H9 (cell line): ENCODE measurements at places on chromosomes 12 and 14. TPM values are rescaled to one million over a fixed set of nuclear protein-coding genes. Genes with fewer than 3 reads are reported as not detected.
A peak's percentile ranks its signal among the peaks of the same experiment; 100 is the strongest.

DNA sequence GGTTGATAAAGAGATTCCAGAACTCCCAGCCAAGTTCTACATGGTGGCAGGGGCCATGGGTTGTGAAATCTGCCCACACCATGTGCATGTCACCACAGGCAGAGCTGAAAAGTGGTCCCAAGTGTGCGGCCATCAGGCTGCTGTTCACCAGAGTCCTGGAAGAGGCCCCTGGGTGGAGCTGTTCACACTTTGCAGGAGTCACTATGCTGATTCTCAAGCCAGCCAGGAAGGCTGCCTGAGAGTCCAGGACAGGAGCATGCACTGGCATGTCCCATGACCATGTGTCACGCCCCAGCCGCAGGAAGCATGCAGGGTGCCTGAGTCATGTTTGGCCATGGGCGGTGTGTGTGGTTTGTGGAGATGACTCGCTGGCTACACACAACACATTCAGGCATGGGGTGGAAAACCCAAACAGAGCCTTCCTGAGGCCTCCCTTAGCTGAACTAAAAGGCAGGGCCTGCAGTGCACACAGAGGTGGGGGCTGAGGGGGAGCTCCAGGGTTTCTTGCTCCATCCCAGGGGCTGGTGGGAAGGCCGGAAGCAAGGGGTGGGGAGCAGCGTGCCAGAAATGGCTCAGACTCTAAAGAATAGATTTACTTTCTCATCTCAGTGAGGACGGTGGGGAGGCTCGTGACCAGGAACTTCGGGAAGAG, 19.4 kb downstream of the ABCB9 start:
- no peak for DNase-seq
- H3K27me3 ChIP-seq: no peaks in the 10 kb centered on the region
- H3K4me1 ChIP-seq: no peaks in the 10 kb centered on the region
- H3K4me3 ChIP-seq: no peak overlapping the region

DNA sequence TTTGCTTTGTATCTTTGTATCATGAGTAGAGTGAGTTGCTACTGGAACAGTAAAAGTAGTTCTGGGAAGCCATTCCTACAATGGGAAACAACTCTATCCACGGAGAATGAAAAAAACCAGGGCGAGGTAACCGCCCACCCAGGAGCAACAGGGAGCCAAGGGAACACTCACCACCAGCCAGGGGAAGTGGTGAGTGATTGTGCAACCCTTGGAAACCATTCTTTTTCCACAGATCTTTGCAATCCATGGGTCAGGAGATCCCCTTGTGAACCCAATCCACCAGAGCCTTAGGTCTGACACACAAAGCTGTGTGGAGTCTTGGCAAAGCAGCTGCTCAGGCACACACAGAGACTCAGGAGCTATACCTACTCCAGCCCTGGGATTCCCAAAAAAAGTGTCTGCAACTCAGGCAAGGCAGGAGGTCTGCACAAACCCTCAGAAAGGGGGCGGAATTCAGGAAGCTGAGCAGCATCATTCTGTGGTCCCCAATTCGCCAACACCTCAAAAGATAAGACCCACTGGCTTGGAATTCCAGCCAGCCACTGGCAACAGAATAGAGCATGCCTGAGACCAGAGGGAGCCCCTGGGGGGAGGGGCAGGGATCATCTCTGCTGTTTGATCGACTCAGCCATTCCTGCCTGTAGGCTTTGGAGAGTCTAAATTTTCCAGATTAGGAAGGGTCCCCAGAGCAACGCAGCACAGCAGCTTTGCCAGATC, 52.1 kb upstream of the PPFIA2 start:
- peaks cover 3% of the 10 kb centered on the region; the same call in 1 of the 2 replicates for H3K4me1 ChIP-seq
- no peaks in the 10 kb centered on the region; the same call in 1 of the 2 replicates for H3K27me3 ChIP-seq

GRCh38 chr12:58567189-58567588, 353.1 kb downstream of the LRIG3 start:
- no peak overlapping the region for H3K4me3 ChIP-seq
- no peaks in the 10 kb centered on the region for H3K36me3 ChIP-seq
- no peak for DNase-seq
- no peaks in the 10 kb centered on the region for H3K27me3 ChIP-seq
- H3K27ac ChIP-seq: no peak overlapping the region

DNA sequence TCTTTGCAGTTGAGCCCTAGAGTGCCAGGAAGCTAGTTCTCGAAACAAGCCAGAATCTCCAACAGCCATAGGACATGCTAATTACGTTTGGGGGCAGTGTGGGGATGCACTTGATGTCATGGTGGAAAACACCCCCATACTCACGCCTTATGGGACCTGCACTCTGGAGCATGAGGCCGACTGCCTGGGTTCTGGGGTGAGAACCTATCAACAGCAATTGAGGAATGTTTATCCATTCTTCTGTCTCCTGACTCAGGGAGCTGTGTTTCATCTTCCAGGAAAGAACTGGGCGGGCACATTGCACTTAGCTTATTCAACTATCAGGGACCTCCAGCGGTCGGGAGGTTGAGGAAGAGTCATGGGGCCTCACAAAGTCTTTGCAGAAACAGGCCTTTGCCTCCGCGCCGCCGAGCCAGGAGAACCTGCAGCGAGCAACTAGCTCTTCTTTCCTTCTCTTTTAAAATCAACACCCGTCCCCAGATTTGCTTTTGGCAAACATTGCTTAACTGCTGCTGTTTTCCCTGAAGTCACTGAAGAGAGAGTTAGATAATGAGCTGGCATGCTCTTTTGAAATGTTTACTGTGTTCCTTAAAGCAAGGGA, 226.1 kb upstream of the DIO3 start:
- H3K4me1 ChIP-seq: no peaks in the 10 kb centered on the region
- H3K4me3 ChIP-seq: no peak overlapping the region
- no peak for DNase-seq
- H3K27ac ChIP-seq: no peak overlapping the region
- no peaks in the 10 kb centered on the region for H3K27me3 ChIP-seq

DNA sequence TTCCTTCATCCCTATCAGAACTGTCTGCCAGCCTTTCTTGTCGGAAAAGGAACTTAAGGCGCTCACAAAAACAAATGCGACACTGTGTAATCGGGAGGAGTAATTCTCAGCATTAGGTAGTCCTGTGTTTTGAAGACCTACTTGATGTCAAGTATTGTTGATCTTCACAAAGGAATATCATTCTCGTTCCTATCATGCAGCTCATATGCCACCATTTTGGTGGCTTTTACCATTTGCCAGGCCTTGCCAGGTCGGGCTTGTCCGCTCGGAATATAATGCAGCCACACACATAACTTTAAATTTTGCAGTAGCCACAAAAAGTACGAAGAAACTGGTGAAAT, 903 bp upstream of the PPP4R3A start:
- peaks cover 28% of the 10 kb centered on the region for H3K36me3 ChIP-seq
- H3K4me1 ChIP-seq: no peaks in the 10 kb centered on the region
- no peak for DNase-seq

DNA sequence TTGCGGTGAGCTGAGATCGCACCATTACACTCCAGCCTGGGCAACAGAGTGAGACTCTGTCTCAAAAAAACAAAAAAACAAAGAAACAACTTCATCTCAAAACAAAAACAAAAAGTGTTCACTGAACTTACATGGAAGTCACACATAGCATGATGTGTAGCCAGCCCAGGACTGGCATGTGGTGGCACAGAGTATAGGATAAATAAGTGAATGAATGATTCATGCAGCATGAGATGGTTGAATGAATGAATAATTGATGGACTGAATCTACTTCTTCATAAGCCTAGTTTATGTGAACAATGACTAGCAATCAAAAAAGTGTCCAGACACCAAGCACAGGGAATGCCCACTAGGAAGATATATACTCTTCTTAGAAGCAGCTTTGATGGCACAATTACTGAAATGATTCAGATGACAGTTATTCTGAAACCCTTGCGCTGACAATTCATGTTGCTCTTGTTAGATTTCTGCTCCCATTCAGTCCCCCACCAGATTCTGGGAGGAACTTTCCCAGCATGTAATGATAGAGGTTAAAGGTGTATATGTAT, 31.6 kb upstream of the SERPINA6 start:
- H3K27ac ChIP-seq: no peak overlapping the region
- H3K4me3 ChIP-seq: no peak overlapping the region
- DNase-seq: no peak
- H3K36me3 ChIP-seq: no peaks in the 10 kb centered on the region
- no peaks in the 10 kb centered on the region for H3K27me3 ChIP-seq

- no peaks in the 10 kb centered on the region for H3K4me1 ChIP-seq
- peaks cover 13% of the 10 kb centered on the region for H3K36me3 ChIP-seq
- no peak overlapping the region for H3K27ac ChIP-seq
- no peak for DNase-seq
These were observed 3.1 kb upstream of the ATF7IP start for GRCh38 chr12:14362352-14362751.

- no peak overlapping the region for H3K27ac ChIP-seq
- H3K4me3 ChIP-seq: no peak overlapping the region
- DNase-seq: no peak
- H3K36me3 ChIP-seq: no peaks in the 10 kb centered on the region
- peaks cover 2% of the 10 kb centered on the region; the same call in 1 of the 2 replicates for H3K4me1 ChIP-seq
- no peaks in the 10 kb centered on the region for H3K27me3 ChIP-seq
These were observed 15.3 kb upstream of the KRT80 start for GRCh38 chr12:52207106-52207505.

DNA sequence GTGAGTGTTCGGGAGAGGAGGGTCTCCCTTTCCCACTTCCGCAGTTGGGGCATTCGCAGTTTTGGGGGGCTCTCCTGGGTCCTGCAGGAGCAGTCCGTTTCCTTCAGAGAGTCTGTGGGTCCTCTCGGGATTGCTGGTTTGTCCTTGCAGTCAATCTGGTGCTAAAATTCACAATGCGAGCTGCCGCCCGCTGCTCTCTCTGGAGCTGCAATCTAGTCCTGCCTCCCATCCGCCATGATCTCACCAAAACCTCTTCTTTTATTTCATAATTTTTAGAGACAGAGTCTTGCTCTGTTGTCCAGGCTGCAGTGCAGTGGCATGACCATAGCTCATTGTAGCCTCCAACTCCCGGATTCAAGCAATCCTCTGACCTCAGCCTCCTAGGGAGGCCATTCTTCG, 22.5 kb downstream of the RNFT2 start:
- H3K36me3 ChIP-seq: peaks cover 30% of the 10 kb centered on the region
- H3K4me3 ChIP-seq: peak overlapping the region; percentile 45; the same call in 1 of the 2 replicates
- no peak for DNase-seq

DNA sequence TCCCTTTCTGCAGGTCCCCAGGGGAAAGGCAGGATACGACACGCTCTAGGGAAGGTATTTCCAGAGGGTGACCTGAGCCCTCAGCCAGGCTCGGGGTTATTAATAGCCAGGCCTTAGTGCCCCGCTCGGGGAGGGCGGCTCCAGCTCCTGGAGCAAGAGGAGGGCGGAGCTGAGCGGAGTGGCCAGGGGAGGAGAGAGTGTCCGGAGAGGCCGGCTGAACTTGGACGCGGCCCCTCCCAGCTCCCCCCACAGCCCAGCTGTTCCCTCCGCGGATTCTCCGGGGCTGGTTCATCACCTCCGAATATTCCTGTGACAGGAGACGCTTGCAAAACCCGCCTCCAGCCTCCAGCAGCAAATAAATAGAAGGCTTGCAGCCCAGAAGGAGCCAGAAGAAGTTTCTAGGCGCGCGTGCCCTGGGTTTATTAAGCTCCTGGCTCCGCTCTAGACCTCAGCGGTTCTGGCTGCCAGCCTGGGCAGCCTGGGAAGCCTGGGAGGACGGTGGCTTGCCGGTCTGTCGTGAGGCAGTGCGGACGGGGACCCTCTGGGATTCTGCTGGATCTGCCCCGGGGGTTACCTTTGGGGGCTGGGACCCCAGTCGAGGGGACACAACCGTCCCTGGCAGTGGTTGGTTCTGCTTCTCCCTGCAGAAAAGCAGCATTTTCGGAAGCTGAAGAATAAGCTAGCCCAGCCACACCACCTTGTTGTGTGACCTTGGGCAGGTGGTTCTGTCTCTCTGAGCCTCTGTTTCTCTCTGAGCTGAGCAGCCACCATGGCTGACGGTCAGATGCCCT, at the start of gene HSPB8:
Gene HSPB8, plus strand, starts transcription at position 388 of the 791 bp plus-strand sequence. Its CDS starts 382 bp downstream, at position 770.
- H3K4me3 ChIP-seq: peak within 1 kb of the TSS; percentile 51
- peak; percentile 89 for DNase-seq
- H3K36me3 ChIP-seq: no peaks in the 10 kb centered on the region
- no peak within 1 kb of the TSS for H3K27ac ChIP-seq
- H3K27me3 ChIP-seq: no peaks in the 10 kb centered on the region
- peaks cover 3% of the 10 kb centered on the region; the same call in 1 of the 2 replicates for H3K4me1 ChIP-seq

DNA sequence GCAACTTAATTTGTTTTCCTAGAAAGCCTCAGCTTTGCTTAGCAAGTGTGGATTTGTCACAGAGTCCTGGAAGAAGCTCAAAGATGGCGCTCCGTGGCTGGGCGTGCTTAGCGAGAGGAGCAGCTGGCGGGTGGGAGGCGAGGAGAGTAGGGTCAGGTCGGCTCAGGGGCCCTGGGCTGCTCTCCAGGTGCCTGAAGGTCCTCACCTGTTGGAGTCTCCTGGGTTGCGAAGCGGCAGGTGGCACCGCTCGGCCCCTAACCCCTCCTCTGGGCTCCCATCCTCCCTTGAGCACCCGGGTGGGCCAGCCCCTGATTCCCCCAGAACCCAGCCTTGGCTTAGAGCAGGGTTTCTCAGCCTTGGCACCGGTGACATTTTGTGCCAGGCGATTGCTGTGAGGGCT, 25.1 kb downstream of the LRTM2 start:
- no peak overlapping the region for H3K4me3 ChIP-seq
- no peaks in the 10 kb centered on the region for H3K27me3 ChIP-seq
- peaks cover 9% of the 10 kb centered on the region; the same call in 1 of the 2 replicates for H3K4me1 ChIP-seq
- no peaks in the 10 kb centered on the region for H3K36me3 ChIP-seq
- H3K27ac ChIP-seq: no peak overlapping the region

DNA sequence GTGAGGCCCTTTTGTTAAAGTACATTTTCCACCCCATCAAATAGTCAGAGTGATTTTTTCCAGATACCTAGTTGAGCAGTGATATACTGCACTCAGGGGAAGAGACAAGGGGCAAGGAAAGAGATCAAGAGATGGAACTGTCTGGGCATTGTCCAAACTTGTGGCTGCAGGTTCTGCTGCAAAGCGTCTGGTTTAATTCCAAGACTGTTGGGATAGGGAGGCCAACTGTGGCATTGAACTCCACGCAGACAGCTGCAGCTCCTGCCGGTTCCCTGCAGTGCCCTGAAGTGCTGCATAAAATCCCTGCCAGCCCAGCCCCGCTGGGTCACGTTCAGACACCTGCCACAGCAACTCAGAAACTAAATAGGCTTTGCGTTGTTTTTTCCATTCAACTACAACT, 30.5 kb downstream of the RPH3A start:
- no peak overlapping the region for H3K4me3 ChIP-seq
- no peaks in the 10 kb centered on the region for H3K36me3 ChIP-seq
- H3K4me1 ChIP-seq: no peaks in the 10 kb centered on the region
- H3K27me3 ChIP-seq: no peaks in the 10 kb centered on the region; the same call in 1 of the 2 replicates
- H3K27ac ChIP-seq: no peak overlapping the region

- no peaks in the 10 kb centered on the region; the same call in 1 of the 2 replicates for H3K36me3 ChIP-seq
- H3K4me1 ChIP-seq: peaks cover 3% of the 10 kb centered on the region; the same call in 1 of the 2 replicates
- peak; percentile 27 for DNase-seq
- no peak overlapping the region for H3K4me3 ChIP-seq
- H3K27ac ChIP-seq: no peak overlapping the region
These were observed 644.9 kb upstream of the FLRT2 start for GRCh38 chr14:84885061-84885460.

Gene ARHGAP9
- total RNA-seq: 3.7 and 4.4 TPM in 2 replicates

Gene CIROP
- not detected in 2 replicates for total RNA-seq

Gene EIF2S3B
- 2.1 and 2.2 TPM in 2 replicates for total RNA-seq

Gene RITA1
- 26.0 and 26.1 TPM in 2 replicates for total RNA-seq

Gene SLC17A8
- total RNA-seq: not detected in 2 replicates

Gene PRKD1
- 2.7 and 2.8 TPM in 2 replicates for total RNA-seq

Gene TOMM20L
- not detected in 2 replicates for total RNA-seq

Gene LTBR
- total RNA-seq: 3.4 and 4.8 TPM in 2 replicates
